ENCODE measurements at places on chromosomes 7 and 10.
A peak's percentile ranks its signal among the peaks of the same experiment; 100 is the strongest.

- DNase-seq, result no peak
These were observed 74.8 kb downstream of the ADARB2 start for GRCh38 chr10:1662438-1663025.

GRCh38 chr10:63720072-63720537 lies 198.9 kb downstream of the REEP3 start:
- peak; percentile 79 for DNase-seq

- DNase-seq, result no peak
These were observed 77.9 kb downstream of the PARD3 start for GRCh38 chr10:34736976-34737771.

- no peak for DNase-seq
These were observed 20.8 kb downstream of the SFTPD start for GRCh38 chr10:79928028-79928583.

GRCh38 chr10:98610836-98611235 lies 164.1 kb upstream of the HPS1 start:
- no peak for DNase-seq

DNA sequence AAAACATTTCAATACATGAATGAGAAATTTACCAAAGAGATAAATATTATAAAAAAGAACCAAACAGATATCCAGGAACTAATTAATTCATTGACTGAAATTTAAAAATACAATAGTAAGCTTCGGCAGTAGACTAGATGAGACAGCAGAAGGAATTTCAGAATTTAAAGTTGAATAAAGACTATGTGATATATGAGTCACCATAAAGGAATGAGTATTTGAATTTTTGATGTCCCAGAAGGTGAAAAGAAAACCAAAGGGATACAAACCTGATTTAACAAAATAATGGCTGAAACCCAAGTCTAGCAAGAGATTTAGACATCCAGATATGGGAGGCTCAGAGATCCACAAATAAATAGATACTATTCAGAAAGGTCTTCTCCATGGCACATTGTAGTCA lies 623.9 kb upstream of the FOXK1 start:
- DNase-seq, result no peak

- DNase-seq, result no peak
These were observed 29.4 kb downstream of the CDK14 start for GRCh38 chr7:90625562-90625961.

GRCh38 chr10:72639441-72639873 lies 13.6 kb upstream of the MICU1 start:
- no peak for DNase-seq

GRCh38 chr10:33009244-33010131 lies 51.5 kb upstream of the ITGB1 start:
- no peak for DNase-seq

DNA sequence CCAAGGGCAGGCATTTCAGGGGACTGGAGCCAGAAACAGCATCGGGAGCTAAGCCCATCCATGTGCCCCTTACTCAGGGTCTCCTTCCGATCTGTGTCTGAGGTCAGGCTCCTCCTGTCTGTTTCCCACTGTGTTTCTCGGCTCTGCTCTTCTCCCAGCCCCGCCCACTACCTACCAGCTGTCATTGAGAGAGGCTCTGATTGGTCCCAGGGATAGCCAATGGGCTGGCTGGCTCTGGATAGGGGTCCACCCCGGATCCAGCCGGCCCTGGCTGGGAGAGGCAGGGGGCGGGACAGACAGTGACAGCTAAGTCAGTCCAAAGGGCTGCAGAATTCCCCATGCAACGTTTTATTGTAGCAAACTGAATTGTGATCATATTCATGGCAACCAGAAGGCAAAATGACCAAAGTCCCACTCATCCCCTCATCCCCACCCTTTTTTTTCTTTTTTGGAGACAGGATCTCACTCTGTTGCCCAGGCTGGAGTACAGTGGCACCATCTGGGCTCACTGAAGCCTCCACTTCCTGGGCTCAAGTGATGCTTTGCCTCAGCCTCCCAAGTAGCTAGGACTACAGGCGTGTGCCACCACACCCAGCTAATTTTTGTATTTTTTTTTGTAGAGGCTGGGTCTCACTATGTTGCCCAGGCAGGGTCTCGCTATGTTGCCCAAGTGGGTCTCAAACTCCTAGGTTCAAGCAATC lies 76.3 kb downstream of the CLIP2 start:
- no peak for DNase-seq

GRCh38 chr10:24493165-24493564 lies 230.5 kb downstream of the ARHGAP21 start:
- DNase-seq, result no peak

DNA sequence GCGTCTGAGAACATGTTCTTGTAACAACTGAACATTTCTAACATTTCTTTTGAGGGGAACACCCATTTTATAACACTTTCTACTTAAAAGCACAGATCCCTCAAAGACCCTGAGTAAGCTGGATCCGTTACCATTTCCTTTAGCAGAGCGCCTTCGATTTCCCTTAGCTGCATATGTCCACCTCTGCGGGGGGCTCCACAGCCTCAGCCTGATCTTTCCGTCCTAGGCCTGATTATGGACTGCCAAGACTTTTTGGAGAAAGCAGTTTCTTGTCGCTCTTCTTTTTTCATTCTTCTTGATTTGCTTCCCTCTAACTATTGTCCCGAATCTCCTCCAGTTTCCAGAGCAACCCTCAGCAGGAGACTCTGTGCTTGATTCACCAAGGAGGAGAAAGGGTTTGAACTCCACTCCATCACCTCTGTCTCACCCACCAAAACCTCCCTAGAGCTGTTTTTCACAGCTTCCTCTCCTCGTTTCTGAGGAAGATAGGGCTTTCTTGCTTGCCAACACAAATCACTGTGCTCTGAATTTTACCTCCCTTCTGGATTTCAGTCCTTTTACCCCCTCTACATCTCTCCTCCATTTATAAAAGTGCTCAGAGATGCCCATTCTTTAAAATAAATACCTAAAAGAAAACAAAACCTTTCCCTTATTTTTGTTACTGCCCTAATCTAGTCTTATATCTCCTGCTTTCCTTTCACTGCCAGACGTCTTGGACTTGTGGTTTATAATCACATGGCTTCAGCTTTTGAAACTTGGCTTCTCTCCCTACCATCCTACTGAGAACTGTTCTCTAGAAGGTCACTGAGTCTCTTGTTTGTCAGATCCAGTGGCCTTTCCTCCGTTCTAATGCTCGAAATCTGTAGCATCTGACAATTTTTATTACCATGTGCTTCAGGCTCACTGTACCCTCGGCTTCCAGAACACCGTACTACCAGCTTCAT lies 30.5 kb upstream of the ZRANB1 start:
- DNase-seq, result no peak

DNA sequence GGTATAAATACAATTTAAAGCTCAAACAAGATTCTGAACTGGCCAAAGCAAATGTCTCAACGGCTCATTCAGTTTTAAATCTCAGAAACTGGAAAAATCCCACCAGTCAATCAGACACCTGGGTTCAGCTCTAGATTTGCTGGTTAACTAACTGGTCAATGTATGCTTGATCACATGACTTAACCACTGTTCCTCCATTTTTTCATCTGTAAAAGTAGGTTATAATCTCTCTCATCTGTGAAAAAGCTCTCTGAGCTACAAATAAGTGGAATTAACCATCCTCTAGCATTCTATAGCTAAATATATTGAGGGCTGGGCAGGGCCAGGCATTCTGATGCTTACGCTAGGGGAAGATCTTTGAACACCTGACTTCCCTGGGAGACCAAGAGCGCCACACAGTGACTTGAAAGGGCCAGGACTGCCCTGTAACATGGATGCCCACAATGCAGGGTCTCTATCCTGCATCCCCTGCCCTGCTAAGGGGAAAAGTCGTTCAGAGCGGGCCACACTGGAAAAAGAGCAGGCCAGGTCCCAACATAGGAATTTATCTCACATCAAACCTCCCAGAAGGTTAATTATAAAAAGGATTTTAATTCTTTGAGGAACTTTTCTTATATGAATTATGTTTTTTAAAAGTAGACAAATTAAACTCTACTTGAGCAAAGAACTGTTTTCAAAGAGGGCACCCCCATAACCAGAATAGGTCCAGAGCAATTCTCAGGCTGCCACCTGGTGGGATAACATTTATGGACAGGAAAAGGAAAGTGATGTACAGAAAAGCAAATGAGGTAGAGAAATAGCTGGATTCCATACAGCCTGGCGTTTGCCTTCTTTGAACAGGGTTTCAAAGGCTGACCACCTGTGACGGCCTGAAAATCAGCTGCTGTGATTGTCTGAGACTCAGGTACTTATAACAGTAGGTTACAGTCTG lies 1.8 kb downstream of the RP9 start:
- DNase-seq, result peak; percentile 74

GRCh38 chr10:78266741-78267469 lies 233.2 kb downstream of the RPS24 start:
- no peak for DNase-seq

DNA sequence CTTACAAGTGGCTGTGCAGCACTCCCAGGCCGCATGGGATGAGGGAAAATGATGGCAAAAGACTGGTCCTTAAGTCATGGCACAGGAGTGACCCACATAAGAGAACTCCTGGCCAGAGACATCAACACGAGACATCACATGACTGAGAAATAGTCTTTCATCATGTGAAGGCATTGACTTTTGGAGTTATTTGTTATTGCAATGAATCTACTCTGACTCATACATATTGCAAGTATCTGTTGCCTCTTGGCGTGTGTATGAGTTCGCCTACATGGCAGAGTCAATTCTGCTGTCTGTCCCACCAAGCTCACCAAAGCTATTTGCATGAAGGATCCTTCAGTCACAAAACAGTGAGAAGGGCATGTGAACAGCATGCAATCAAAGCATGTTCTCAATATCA lies 59.7 kb upstream of the HABP2 start:
- DNase-seq, result no peak

DNA sequence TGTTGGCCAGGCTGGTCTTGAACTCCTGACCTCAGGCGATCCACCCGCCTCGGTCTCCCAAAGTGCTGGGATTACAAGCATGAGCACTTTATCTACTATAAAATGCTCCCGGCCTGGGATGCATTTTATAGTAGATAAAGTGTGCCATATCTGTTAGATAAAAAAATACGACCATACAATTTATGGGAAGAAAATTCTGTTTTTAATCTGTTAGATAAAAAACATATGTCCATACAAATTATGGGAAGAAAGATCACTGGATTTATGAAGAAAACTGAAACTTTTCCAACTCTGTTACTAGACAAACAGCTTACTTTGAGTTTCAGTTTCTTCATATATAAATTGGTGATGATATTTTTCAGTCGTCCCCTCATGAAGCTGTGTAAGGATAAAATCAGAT lies 4.5 kb downstream of the TSPAN13 start:
- no peak for DNase-seq

DNA sequence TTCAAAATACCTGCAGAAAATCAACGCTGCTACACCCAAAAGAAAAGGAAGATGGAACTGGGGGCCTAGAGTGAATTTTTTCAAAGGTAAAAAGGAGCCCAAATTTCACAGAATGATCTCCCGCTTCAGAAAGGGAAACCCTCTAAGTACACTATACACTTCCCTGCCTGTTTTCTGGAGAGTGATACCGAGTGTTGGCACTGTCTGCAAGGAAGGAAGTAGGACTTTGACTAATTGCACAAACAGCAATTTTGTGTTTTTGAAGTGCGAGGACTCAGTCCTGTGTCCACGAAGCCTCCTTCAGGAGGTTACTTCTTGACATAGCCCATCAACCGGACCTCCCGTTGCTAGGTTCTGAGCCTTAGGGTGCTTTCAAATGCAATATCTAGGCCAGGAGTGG lies 106.3 kb downstream of the KIAA1217 start:
- DNase-seq, result no peak

DNA sequence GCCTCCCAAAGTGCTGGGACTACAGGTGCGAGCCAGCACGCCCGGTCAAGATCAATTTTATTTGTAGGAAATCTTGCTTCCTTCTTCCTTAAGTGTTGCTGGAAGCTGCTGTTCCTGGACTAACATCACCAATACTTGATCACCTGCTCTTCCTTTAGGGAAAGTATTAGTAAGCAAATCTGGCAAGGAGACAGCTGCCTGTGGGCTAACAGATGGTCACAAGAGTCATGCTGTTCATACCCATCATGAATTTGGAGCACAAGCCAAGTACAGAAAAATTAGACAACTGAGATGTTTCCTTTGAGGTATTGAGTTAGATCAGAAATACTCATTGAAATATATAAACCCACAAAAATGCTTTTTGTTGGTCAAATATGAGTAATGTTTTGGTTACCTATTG lies 27.9 kb downstream of the BAIAP2L1 start:
- no peak for DNase-seq

DNA sequence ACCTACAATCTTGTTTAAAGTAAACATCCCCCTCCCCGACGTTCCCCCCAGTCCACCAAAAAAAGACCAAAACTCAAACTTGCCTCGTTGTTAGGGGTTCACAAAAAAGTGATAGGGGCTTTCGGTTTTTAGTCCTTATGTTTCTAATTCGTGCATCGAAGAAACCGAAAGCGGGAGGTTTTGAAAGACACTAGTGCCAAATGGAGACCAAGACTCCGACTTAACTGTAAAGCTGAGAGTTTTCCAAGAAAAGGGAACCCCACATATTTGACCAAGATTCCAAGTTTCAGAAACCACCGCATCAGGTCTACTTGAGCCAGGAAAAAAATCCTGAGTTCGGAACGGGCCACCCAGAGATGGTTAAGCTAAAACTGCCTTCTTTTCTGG lies 534 bp downstream of the PSMA2 start:
- peak; percentile 49 for DNase-seq

DNA sequence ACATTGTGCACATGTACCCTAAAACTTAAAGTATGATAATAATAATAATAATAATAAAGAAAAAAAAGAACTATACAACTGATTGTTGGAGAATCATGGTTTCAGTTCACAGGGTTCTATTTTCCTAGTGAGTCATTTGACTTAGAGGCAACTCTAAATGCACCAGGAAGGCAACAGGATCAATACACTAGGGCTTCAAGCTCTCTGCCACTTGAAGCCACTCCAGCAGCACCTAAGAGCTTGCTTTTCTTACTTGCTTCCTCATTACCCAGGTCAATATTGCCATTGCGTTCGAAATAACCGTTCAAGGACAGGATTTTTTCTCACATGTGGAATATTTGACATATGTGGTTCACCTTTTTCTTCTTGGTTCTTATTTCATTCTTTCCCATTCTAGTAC lies 189.7 kb downstream of the GRM3 start:
- no peak for DNase-seq

DNA sequence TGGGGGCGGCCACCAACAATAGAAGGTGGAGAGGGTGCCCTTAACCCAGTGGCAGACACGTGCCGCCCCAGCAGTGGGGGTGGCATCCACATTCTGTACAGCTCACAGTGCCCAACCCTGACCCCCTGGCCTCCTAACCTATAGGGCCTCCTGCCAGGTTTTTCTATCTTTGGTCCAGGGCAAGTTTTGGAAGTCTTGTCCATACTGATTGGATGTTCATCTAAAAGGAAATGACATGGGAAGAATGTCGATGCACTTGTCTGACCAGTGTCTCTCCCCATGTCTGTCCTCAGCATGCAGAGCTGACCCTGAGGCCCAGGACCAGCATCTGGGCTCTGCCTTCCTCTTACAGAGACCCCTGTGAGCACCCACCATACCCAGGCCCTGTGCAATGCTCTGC lies 32.3 kb upstream of the ANTXRL start:
- no peak for DNase-seq
